Spinal cord (tissue), 10 donors: ENCODE measurements at places on chromosomes 4 and X. TPM values are rescaled to one million over a fixed set of nuclear protein-coding genes. Genes with fewer than 3 reads are reported as not detected.

- no peaks in the 10 kb centered on the region for H3K36me3 ChIP-seq
- no peaks in the 10 kb centered on the region for H3K4me1 ChIP-seq
- no peaks in the 10 kb centered on the region for H3K27me3 ChIP-seq
- H3K4me3 ChIP-seq, result no peak overlapping the region
Observed at GRCh38 chr4:26302031-26302899, 18.5 kb upstream of the RBPJ start.

- no peak overlapping the region for H3K27ac ChIP-seq
- no peak overlapping the region for H3K4me3 ChIP-seq
- no peaks in the 10 kb centered on the region for H3K27me3 ChIP-seq
- no peak for DNase-seq
- H3K4me1 ChIP-seq, result no peaks in the 10 kb centered on the region
Observed at GRCh38 chr4:23333946-23334878, 555.6 kb downstream of the PPARGC1A start.

DNA sequence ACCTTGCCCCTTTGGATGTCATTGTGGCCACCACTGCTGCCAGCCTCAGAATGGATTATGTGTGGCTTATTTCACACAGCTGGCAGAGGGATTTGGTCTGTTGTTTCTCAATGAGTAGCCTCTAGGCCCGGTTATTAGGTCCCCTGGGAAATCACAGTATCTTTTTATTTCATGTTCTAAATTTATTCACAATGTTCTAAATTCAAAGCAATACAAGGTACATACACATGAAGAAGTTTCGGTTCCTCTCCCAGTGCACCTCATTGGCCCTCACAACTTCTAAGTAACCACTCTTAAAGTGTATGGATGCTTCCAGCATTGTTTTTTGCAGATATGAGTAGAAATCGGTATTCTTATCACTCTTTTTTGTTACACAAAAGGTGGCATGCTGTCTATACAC lies 262.7 kb downstream of the RCHY1 start:
- no peak overlapping the region for H3K27ac ChIP-seq
- H3K36me3 ChIP-seq, result no peaks in the 10 kb centered on the region
- H3K4me3 ChIP-seq, result no peak overlapping the region
- no peaks in the 10 kb centered on the region for H3K27me3 ChIP-seq
- DNase-seq, result no peak
- no peaks in the 10 kb centered on the region for H3K4me1 ChIP-seq

Gene ZNF157
- 1.5 TPM for total RNA-seq

Gene PRPS2
- total RNA-seq, result 16.2 TPM

Gene HELT
- not detected for total RNA-seq

Gene GC
- not detected for total RNA-seq
